ENCODE measurements at places on chromosomes 4 and X.

- no peak for DNase-seq
Measured at GRCh38 chr4:88734403-88734949, 36.8 kb upstream of the NAP1L5 start.

DNA sequence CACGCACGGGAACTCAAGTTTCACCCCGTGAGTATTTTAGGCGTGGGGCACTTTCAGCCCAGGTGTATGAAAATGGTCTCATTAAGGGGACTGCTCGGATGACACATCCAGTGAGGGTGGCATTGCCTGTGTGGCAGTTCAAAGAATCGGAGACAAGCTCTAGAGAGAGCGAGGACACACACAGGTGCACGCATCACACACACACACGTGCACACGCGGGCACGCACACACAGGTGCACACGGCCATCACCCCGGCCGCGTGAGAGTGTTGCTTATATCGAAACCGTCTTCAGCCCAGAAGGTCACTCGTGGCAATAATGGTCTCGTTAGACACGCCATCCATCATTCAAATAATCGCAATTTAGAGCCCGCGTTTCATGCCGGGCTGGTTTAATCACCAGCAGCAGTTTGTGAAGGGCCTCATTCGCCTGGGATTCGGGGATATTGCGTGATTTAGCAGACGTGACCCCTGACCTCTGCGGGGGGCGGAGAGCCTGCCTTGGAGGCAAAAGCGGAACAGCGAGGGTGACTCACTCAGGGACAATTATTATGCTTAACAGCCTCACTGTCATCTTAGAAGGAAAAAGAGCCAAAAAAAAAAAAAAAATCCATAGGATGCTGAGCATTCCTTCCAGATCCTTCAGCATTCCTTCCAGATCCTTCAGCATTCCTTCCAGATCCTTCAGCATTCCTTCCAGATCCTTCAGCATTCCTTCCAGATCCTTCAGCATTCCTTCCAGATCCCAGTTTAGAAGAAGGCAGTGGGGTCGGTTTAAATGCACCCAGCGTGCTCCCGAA, 89.4 kb upstream of the PPP2R3B start:
- no peak for DNase-seq

DNA sequence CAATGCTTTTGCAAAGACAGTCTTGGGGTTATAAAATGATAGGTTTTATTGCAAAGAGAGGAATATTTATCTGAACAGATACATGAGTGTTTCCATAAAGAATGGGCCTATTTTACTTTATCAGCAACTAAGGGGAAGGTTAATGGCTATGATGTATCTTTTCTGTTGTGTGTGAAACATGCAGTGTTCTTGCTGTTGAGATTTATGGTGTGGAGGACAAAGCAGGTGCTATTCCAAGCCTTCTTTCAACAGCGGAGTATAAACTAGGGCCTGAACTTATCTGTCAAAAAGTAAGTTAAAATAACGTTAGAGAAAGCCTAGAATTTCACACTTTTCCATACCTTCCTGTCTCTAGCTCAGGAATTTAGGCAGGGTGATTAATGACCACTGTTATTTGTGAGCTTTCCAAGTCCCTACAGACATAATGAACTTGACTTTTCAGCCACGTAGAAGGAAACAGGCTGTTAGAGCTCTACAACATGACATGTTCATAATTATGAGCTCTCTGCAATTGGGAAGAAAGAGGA, 411.4 kb downstream of the IL1RAPL1 start:
- no peak for DNase-seq

- DNase-seq, result peak; percentile 82
Measured at GRCh38 chr4:6732441-6733357, 16.7 kb downstream of the BLOC1S4 start.

GRCh38 chr4:35315419-35315818, 928.9 kb downstream of the ARAP2 start:
- no peak for DNase-seq

DNA sequence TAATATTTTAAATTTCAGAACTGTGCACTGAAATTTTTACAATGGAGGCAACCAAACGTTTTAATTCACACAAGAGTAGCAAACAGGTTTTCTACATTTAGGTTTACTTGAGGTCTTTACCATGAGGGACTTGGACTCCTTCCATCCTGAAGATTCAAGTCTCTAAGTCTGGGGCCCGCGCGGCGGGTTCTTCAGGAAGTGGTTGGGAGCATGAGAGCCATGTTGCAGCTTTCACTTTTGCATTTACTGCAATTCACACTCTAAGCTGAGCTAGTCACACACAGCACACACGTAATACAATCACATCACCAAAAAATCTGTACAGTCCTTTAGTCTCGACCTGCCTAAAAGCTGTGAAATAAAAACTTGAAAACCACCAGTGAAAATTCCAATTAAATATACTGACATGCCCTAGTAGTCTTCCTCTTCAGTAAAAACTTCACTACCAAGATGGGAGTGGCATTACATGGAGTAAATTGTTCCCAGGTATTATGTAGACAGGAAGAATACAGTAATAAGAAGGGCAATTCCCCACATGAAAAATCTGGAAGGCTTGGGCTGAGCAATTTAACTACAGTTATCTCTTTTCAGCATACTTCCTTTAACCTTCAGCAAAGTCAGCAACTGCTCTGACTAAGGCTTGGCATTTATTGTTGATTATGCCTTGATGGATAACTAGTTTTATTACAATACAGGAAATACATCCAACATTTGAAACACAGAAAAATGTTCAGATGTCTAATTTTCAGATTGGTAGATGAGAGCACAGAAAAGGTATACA, 571.1 kb upstream of the DIPK2B start:
- peak; percentile 59 for DNase-seq

GRCh38 chr4:26985873-26986272, 125.2 kb downstream of the STIM2 start:
- no peak for DNase-seq

Measured in bronchial epithelial cell (primary cell).